Mesenchymal stem cell (in vitro differentiated cells and primary cell): ENCODE measurements at places on chromosomes 16 and 17.
A peak's percentile ranks its signal among the peaks of the same experiment; 100 is the strongest.

- no peak for DNase-seq
These were observed 65.6 kb upstream of the SREBF1 start for GRCh38 chr17:17902376-17902775.

GRCh38 chr16:17483351-17483750, 12.6 kb upstream of the XYLT1 start:
- no peak for DNase-seq

- peak; percentile 66 for DNase-seq
These were observed 8.1 kb upstream of the MT1E start for GRCh38 chr16:56617212-56618085.

GRCh38 chr17:47188271-47188875, 722 bp downstream of the CDC27 start:
- peak; percentile 85 for DNase-seq

DNA sequence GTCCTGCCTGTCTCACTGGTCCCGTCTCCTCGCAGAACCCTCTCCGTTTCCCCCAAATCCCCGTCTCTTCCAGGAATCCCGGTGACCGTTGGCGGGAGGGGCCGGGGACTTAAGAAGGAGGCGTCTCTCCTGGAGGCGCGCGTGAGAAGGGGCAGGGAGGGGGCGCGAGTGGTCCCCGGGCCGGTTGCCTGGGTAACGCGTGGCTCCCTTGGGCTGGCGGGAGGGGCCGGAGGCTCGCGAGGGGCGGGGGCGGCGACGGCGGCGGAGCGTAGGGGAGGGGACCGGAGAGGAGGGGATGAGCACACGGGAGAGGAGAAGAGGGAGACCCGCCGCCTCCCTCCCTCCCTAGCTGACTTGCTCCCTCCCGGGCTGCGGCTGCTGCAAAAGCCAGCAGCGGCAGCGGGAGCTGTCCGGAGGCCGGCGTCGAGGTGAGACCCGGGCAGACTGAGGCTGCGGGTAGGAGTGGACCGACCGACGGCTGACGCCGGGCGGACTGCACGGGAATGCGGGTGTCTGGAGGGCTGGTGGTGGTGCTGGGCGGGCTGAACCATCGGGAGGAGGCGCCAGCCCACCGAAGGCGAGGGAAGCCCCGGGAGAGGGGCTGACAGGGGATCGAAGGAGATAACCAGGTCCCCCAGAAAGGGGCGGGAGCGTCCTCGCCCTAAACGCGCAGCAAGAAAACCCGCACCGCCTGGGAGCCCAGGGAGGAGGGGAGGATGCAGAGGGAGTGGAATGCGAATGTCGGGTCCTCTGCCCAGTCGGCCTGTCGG, at the start of gene PRRT2:
Gene PRRT2, plus strand, starts transcription at position 298 of the 770 bp plus-strand sequence. CDS start 862 bp downstream, outside the sequence.
- DNase-seq, result peak; percentile 74

GRCh38 chr17:78476973-78477372, 98.5 kb downstream of the PGS1 start:
- no peak for DNase-seq

GRCh38 chr16:57977418-57978069, 6.6 kb upstream of the CNGB1 start:
- DNase-seq, result no peak

DNA sequence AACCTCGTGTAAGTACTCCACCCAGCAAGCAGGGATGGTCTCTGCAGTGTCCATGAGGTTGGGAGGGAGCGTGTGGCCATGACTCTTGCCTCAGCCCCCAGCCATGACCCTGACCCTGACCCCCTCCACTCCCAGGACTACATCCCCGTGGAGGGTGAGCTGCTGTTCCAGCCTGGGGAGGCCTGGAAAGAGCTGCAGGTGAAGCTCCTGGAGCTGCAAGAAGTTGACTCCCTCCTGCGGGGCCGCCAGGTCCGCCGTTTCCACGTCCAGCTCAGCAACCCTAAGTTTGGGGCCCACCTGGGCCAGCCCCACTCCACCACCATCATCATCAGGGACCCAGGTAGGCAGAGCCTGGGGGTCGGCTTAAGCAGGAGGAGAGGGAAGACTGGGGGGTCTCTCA, 16.3 kb downstream of the GALK1 start:
- DNase-seq, result no peak

DNA sequence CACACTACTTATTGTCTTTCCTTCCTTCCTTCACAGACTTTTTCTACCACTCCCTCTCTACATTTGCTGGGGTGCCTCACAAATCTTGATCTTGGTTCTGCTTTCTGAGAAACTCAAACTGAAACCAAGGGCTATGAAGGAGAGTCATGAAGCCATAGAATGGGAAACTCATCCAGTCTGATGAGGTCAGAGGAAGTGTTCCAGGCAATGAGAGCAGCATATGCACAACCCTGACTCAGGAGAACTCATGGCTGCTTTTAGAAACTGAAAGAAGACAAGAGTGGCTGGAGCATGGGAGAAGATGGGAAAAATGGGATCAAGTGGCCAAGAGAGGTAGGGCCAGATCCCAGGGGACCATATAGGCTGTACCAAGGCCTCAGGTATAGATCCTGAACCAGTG, 130.0 kb upstream of the TOX3 start:
- no peak for DNase-seq

DNA sequence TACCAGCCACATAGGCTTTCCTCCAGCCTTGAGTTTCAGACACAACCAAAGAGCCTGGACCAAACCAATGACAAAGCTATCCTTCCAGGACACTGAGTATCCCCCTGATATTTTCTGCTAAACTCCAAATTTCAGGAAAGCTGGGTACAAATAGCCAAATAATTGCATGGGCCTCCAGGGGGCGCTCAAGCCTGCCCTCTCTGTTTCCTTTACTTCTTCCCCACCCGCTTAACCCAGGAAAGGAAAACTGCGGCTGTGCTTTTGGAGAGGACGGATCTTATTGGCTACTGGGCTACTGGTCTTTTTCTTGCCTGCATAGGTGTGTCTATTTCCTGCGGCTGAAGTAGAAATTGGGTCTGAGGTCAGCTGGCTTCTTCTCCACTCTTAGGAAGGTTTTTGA, 30.1 kb downstream of the GNGT2 start:
- DNase-seq, result peak; percentile 62

- peak; percentile 62 for DNase-seq
These were observed 729 bp downstream of the ADORA2B start for GRCh38 chr17:15945527-15946191.

GRCh38 chr17:61583242-61583641, 7.8 kb downstream of the NACA2 start:
- peak; percentile 69 for DNase-seq

DNA sequence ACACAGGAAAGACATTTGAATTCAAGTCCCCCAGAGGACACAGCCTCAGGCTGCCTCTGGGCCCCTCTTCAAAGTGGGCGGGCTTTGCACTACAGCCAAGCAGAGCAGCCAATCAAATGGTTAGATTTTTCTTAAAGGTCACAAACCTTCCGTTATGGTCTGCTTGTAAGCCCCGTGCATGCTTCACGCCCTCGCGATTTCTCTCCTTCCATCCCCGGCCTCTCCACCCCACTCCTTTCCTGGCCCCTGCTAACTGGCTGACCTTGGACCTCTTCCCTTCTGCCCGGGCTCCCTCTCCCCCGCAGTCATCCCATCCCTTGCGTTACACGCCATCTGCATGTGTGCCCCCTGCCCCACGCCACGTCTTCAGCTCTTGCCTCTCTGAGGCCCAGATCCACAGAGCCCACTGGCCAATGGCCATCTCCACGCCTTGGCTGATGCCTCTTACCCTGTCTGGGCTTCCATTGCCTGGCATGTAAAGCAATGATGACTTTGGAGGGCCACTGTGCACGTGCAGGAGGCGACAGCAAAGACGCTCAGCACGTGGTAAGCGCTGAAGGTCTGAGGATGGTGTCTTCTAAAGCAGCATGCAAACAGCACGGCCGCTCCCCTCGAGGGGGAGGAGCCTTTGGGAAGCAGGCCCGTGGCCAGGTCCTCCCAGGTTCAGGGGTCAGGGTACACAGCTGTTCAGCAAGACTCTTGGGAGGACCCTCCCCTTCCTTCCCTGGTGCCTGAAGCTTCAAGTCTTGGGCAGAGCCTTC, 86.8 kb downstream of the ZDHHC7 start:
- no peak for DNase-seq

DNA sequence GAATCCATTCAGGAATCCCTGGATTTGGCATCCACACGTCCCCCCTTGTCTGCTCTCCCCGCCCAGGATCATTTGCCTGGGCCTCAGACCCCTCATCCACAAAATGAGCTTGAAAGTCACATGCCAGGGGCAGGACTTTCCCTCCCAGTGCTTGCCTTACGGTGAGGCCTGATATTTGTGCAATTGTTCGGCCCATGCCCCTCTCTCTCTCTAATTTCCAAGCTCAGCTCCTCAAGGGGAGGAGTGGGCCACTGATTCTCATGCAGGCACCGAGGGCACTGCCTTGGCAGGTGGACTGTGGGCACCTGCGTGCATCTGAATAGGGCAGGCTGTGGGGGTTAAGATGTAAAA, 267.2 kb upstream of the FOXF1 start:
- DNase-seq, result no peak

DNA sequence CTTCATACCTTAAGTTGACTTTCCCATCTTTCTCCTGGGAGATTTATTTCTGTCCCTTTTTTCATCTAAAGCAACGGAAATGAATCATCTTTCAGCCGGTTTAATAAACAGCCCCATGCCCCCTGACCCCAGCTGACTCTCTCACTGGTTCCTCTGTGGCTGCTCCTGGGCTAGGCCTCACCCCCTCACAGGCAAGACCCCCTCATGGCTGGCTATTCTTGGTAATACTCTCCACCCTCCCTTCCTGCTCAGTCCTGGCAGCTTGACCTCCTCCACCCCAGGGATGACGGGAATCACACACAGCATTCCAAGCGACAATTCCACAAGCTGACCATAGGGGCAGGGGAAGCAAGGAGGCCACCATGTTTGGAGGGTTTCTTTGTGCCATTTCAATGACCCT, 1.5 kb upstream of the ADAP2 start:
- DNase-seq, result peak; percentile 80

GRCh38 chr17:65294181-65294719, 157.1 kb downstream of the RGS9 start:
- DNase-seq, result peak; percentile 59

- DNase-seq, result no peak
These were observed 6.0 kb downstream of the TNFAIP1 start for GRCh38 chr17:28341516-28341915.

DNA sequence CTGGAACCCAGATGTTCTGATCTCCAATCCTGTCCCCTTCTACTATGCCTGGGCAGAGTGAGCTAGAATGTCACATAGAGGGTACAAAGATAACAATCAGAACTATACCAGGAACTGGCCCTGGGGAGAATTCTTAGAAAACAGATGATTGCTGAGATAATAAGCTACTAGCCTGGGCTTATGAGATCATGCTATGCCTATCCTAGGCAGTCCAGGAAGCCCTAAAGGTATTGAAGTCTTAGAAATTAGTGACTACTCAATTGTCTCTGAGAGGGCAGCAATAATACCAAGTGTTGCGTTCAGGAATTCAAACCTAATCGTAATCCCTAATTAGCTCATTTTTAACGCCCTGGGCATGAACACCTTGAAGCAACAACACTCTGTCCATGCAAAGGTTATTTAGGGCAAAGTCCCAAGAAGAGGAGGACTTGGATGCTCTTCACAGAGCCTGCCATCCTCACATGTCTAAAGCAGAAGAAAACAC, 77.1 kb downstream of the MMD start:
- no peak for DNase-seq

GRCh38 chr16:48318630-48319029, 66.6 kb downstream of the SIAH1 start:
- peak; percentile 90 for DNase-seq

GRCh38 chr17:27585792-27586191, 45.2 kb upstream of the LGALS9 start:
- no peak for DNase-seq

GRCh38 chr17:44314869-44315661, 6.7 kb downstream of the RUNDC3A start:
- peak; percentile 21 for DNase-seq

GRCh38 chr17:77427391-77427991, 286.7 kb downstream of the SEC14L1 start:
- DNase-seq, result peak; percentile 90

DNA sequence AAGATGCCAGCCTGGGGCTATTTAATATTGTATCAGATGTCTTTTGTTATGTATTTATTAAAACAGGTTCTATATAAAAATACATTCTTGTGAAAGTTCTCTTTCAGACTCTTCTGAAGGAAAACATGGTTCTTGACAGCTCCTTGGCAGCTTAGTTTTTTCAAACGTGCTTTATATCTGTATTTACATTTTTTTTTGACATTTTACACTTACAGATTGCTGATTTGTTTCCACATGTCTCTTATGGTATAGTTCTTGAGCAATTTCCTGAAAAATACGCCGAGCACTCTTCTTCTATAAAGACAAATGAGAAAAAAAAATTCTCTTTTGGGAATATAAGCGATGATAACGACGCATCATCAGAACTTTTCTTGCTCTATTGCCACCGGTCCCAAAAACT, 9.5 kb downstream of the IGSF6 start:
- no peak for DNase-seq

DNA sequence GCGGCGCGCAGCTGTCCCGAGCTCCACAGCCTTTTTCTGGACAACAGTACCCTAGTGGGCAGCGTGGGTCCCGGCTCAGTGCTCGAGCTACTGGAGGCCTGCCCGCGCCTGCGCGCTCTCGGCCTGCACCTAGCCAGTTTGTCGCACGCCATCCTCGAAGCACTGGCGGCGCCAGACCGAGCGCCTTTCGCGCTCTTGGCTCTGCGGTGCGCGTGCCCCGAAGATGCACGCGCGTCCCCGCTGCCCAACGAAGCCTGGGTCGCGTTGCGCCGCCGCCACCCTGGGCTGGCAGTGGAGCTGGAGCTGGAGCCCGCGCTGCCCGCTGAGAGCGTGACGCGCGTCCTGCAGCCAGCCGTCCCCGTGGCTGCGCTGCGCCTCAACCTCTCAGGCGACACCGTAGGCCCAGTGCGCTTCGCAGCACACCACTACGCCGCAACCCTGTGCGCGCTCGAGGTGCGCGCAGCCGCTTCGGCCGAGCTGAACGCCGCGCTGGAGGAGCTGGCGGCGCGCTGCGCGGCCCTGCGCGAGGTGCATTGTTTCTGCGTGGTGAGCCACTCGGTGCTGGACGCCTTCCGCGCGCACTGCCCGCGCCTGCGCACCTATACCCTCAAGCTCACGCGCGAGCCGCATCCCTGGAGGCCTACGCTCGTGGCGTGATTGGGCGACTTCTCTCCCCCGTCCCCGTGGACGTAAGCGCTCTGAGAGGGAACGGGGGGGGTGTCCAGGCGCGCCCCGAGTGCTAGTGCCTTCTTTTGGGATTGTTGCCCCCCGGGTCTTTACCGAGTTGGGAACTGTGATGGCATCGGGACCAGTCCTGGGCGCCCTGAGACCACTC, 1.2 kb upstream of the HSF4 start:
- peak; percentile 49 for DNase-seq

DNA sequence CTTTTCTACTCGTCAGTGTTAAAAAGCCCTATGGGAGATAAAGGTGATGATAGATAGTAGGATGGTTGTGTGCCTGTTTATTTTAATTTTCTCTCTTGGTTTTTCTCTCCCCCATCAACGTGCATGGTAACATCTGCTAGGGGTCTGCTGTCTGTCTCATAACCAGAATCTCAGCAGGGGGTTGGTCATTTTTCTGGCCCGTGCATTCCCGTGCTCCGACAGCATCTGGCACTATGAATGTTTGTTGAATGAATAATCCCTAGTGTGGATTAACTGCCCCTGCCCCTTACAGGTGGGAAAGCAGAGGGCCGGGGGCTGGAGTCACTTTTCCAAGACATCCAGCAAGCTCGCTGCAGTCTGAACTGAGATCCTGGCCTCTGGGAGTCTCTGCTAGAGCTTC, 6.3 kb downstream of the CA5A start:
- DNase-seq, result no peak
